ENCODE measurements at places on chromosomes 16 and 17.

DNA sequence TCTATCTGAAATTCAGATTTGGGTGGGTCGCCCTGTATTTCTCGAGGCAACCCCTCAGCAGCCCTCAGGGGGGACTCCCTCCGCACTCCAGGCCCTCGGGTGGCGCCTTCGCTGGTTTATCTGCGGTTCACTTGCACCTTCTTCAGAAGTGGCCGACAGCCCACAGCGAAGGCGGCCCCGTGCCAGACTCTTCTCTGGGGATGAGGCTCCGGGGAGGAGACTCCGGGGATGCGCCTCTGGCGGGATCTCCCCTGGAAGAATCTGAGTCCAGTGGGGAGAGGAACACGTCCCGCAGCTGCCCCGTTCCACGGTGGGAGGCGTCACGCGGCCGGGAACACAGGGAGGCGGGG is 63.9 kb upstream of the DNAJA2 start:
- peak; percentile 8 for DNase-seq

DNA sequence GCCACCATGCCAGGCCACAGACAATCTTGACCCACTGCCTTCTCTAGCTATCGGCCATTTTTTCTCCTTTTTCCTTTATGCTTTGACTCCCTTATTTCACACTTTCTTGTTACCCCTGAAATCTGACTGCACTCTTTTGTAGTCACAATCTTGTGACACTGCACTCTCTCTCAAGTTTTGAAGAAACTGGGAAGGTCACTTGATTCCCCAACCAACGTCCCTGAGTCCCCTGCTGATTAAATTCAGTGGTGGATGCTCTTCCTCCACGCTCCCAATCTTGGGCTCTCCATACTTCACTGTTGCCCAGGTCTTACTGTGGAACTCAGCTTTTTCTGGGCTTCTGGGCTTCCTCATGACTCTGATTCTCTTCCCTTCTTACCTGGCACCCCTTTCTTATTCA is 33.9 kb downstream of the PECAM1 start:
- DNase-seq: no peak

GRCh38 chr17:28950017-28950751 is 1.1 kb downstream of the PHF12 start:
- peak; percentile 49 for DNase-seq

GRCh38 chr17:3691617-3692067 is 4.3 kb downstream of the P2RX5 start:
- no peak for DNase-seq
